Trophoblast cell (in vitro differentiated cells and primary cell): ENCODE measurements at places on chromosomes 7 and 10.

DNA sequence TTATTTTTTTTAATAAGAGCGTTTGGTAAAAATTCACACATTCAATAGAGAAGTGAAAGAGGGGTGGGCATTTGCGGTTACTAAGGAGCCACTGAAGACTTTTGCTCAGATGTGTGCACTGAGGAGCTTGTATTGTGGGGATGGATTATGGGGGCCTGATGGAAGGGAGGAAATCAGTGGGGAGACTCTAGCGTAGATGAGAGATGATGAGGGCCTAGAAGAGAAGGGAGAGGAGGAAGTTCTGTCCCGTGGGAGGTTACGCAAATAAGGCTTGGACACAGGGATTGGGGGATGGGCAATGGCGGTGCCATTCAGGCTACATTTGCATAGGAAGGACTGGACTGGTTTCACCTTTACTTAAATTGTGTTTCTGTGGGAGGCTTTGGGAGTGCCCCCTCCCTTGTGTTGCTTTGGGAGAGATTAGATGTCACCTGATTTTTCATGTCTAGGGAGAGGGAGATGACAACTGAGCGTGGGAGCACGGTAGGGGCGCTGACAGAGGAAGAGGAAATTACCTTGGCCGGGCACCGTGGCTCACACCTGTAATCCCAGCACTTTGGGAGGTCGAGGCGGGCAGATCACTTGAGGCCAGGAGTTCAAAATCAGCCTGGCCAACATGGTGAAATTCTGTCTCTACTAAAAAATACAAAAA, 2.2 kb upstream of the HIP1 start:
- no peak overlapping the region for H3K27ac ChIP-seq
- no peak overlapping the region for H3K4me3 ChIP-seq
- H3K4me1 ChIP-seq = peaks cover 6% of the 10 kb centered on the region
- H3K27me3 ChIP-seq = no peaks in the 10 kb centered on the region

GRCh38 chr10:32976338-32976737, 18.3 kb upstream of the ITGB1 start:
- H3K4me1 ChIP-seq = peaks cover 6% of the 10 kb centered on the region
- no peak for DNase-seq
- H3K27me3 ChIP-seq = no peaks in the 10 kb centered on the region
- no peak overlapping the region for H3K27ac ChIP-seq
- no peak overlapping the region for H3K4me3 ChIP-seq

- peaks cover 10% of the 10 kb centered on the region for H3K4me1 ChIP-seq
- no peaks in the 10 kb centered on the region for H3K27me3 ChIP-seq
- no peaks in the 10 kb centered on the region for H3K36me3 ChIP-seq
- H3K4me3 ChIP-seq = no peak overlapping the region
- H3K27ac ChIP-seq = peak overlapping the region; percentile 64
Measured at GRCh38 chr7:32670110-32671025, 175.1 kb downstream of the AVL9 start.

GRCh38 chr7:45977256-45977780, 56.2 kb upstream of the IGFBP3 start:
- peak overlapping the region; percentile 95 for H3K27ac ChIP-seq
- no peak overlapping the region for H3K4me3 ChIP-seq
- peaks cover 3% of the 10 kb centered on the region for H3K36me3 ChIP-seq

GRCh38 chr7:96196676-96197075, 125.2 kb downstream of the SLC25A13 start:
- H3K4me3 ChIP-seq = no peak overlapping the region
- H3K4me1 ChIP-seq = no peaks in the 10 kb centered on the region
- H3K27me3 ChIP-seq = no peaks in the 10 kb centered on the region
- no peak for DNase-seq

DNA sequence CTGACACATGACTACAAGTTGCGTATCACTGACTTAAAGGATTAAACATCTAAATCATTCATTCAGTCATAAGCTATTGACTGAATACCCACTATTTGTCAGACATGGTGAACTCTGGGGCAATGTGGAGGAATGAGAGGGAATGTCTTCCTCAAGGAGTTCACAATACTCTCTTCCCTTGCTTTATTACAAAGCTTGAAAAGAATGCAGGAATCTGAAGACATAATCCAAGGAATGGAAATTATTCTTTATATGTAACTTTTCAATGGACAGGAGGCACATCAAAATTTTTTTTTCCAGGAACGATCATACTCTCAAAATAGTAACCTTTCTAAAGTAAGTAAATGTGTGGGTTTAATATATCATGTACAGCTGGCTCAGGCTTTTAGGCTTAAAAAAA, 111.9 kb downstream of the ATXN7L1 start:
- no peaks in the 10 kb centered on the region for H3K27me3 ChIP-seq
- no peak overlapping the region for H3K27ac ChIP-seq
- peaks cover 4% of the 10 kb centered on the region for H3K4me1 ChIP-seq
- no peaks in the 10 kb centered on the region for H3K36me3 ChIP-seq
- H3K4me3 ChIP-seq = no peak overlapping the region

DNA sequence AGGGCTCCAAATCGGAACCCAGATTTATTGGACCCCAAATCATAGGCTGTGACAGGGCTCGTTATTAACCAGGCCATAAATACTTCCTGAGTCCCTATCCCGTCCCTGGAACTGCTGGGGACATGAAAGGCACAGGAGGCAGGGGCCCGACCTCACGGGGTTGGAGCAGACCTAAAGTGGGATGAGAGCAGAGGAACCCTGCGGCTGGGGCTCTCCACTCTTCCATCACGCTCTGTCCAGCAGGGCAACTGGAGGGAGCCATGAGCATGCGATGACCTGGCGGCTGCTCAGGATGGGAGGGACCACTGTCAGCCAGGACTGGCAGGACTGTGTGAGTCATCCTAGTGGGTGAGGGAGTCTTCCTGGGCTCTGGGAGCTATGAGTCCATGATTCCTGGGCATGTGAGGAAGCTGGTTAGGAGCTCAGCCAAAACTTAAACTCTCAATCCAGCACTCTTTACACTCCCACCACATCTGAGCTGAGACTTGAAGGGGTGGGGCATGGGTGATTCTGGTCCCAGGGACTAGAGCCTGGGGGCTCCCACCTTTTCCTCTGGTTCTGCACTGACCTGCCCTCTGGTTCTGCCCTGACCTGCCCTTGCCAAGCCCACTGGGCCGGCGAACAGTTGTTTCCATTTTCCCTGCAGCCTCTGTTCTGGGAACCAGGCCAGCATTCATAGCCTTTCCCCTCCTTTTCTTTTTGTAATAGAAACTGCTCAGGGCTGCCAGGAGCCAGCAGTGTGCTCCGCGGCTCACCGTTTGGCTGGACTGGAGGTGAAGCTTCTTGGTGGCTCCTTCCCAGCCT, 47.1 kb downstream of the SYPL1 start:
- no peaks in the 10 kb centered on the region for H3K36me3 ChIP-seq
- peaks cover 13% of the 10 kb centered on the region for H3K4me1 ChIP-seq
- peak; percentile 89 for DNase-seq
- H3K27me3 ChIP-seq = no peaks in the 10 kb centered on the region

DNA sequence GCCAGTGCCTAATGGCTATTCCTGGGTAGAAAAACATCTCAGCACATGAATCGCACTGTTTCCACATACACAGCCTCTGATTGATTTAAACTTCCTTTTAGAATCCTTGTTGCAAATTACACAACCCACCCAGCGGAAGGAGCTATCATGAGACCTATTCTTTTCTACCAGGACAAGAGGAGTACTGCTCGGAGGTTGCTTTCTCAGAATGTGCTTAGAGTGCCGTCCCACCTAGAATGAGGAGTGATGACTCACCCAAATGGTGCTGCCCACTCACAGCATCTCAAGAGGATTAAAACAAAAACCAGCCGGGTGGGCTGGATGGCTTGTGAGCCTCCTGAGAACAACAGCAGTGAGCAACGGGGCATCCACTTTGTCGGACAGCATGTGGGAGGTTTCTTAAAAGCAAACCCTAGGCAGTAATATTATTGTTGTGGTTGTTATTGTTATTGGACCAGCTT, 128.9 kb downstream of the DGKI start:
- no peak overlapping the region for H3K27ac ChIP-seq
- H3K4me1 ChIP-seq = no peaks in the 10 kb centered on the region
- DNase-seq = peak; percentile 8
- H3K27me3 ChIP-seq = no peaks in the 10 kb centered on the region
- H3K4me3 ChIP-seq = no peak overlapping the region
- H3K36me3 ChIP-seq = no peaks in the 10 kb centered on the region

DNA sequence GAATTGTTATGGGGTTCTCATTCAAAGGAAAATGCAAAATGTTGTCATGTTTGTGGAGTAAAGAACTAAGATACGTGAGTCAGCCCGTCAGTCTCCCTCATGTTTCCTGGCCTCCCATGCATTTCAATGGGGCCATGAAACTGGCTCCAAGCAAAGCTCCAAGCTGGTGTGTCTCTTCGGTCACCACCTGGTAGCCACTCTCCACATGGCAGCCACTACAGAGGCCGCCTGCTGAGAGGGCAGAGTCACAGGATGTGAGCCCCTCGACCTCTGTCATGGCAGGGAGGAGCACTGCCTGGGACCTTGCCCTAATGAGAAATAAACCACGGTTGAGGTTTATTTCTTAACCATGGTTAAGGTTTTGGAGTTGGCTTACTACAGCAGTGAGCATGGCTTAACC, 62.6 kb downstream of the AOC1 start:
- no peaks in the 10 kb centered on the region for H3K27me3 ChIP-seq
- no peak overlapping the region for H3K27ac ChIP-seq
- no peak overlapping the region for H3K4me3 ChIP-seq
- no peak for DNase-seq

DNA sequence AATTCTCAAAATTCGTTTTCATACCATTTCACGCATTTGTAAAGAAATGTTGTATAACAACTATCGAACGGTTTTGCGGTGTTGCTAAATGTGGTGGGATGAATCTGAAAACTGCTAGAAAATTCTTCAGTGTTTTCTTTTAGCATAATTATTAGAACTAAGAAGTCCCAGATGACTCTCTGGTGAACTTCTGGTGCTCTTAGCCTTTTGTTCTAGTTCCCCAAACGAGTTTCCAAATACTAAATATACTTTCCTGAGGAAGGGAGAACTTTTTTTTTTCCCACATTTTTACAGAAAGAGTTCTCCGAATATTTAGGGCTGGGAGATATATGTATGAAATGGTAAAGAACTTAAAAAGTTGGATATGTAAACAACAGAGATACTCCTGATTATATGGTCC, 82.5 kb downstream of the ICA1 start:
- no peak overlapping the region for H3K4me3 ChIP-seq
- no peaks in the 10 kb centered on the region for H3K36me3 ChIP-seq
- no peak for DNase-seq

DNA sequence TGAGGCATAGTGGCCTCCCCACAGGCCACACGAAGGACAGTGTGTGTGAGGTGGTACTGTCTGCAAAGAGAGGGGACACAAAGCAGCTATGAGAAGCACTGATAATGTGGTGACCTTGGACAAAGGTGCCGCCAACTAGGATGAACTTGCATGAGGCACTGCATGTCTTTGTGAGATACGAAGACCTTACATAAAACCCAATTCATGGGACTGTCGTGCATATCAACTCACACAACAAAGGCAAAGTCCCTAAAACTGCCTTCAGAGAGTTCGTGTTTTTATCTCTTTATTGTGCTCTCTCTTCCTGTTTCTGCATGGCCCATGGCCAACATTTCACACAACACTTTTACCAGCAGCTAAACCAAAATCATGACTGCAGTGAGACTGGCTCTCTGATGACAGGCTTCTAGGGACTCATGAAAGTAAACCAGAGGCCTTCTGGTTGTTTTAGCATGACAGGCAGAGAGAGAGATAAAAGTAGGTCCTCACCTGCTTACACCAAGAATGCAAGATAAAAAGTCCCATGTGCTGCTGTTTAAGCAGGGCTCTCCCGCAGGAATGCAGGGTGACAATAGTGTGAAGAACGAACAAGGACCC, 347.8 kb downstream of the ELMO1 start:
- no peak for DNase-seq
- no peak overlapping the region for H3K27ac ChIP-seq
- H3K4me3 ChIP-seq = no peak overlapping the region
- no peaks in the 10 kb centered on the region for H3K27me3 ChIP-seq

GRCh38 chr7:52463341-52463740, 572.1 kb upstream of the POM121L12 start:
- no peaks in the 10 kb centered on the region for H3K27me3 ChIP-seq
- H3K27ac ChIP-seq = no peak overlapping the region
- H3K36me3 ChIP-seq = no peaks in the 10 kb centered on the region
- H3K4me1 ChIP-seq = no peaks in the 10 kb centered on the region

GRCh38 chr7:73706126-73707044, 13.1 kb downstream of the STX1A start:
- H3K4me3 ChIP-seq = no peak overlapping the region
- H3K27me3 ChIP-seq = no peaks in the 10 kb centered on the region
- peaks cover 2% of the 10 kb centered on the region for H3K4me1 ChIP-seq
- H3K36me3 ChIP-seq = peaks cover 17% of the 10 kb centered on the region
- no peak for DNase-seq

DNA sequence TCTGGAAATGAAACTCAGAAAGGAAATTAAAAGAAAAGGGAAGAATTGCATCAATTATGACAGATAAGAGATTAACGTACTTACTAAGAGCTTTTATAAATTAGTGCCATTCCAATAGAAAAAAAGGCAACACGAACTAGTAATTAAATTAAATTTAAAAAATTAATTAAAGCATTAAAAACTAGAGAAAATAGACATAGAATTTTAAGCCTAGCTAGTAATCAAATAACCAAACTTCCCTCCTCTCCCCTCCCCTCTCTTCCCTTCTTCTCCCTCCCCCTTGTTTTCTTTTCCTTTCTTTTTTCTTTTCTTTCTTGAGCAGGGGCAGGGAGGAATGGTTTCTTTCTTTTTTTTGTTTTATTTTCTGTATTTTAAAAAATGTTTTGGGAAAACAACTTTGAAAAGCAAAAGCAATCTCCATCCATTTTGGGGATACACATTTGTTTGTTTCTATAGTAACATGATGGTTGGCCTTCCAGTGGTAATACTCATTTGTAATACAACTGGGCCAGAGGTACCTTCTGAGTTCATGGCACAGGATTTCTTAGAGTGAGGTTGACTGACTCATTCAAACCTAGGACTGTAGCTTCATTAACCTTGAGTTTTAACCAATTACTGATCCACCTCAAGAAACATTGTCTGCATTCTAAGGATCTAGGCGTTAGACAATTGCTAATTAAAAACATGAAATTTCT, 132.6 kb downstream of the ST7 start:
- DNase-seq = no peak
- H3K27ac ChIP-seq = no peak overlapping the region
- no peak overlapping the region for H3K4me3 ChIP-seq
- H3K4me1 ChIP-seq = peaks cover 2% of the 10 kb centered on the region
- H3K27me3 ChIP-seq = no peaks in the 10 kb centered on the region
- no peaks in the 10 kb centered on the region for H3K36me3 ChIP-seq

- DNase-seq = no peak
- no peak overlapping the region for H3K4me3 ChIP-seq
- H3K4me1 ChIP-seq = no peaks in the 10 kb centered on the region
Measured at GRCh38 chr7:91465595-91466061, 201.4 kb downstream of the FZD1 start.

- peaks cover 4% of the 10 kb centered on the region for H3K4me1 ChIP-seq
- no peaks in the 10 kb centered on the region for H3K27me3 ChIP-seq
- H3K27ac ChIP-seq = no peak overlapping the region
- DNase-seq = no peak
Measured at GRCh38 chr7:46173476-46174195, 252.6 kb upstream of the IGFBP3 start.

GRCh38 chr10:14146025-14146424, 184.7 kb downstream of the FRMD4A start:
- H3K27ac ChIP-seq = no peak overlapping the region
- DNase-seq = peak; percentile 84
- no peak overlapping the region for H3K4me3 ChIP-seq
- no peaks in the 10 kb centered on the region for H3K27me3 ChIP-seq
- no peaks in the 10 kb centered on the region for H3K36me3 ChIP-seq
